ENCODE measurements at places on chromosomes 7 and 10.
A peak's percentile ranks its signal among the peaks of the same experiment; 100 is the strongest.

DNA sequence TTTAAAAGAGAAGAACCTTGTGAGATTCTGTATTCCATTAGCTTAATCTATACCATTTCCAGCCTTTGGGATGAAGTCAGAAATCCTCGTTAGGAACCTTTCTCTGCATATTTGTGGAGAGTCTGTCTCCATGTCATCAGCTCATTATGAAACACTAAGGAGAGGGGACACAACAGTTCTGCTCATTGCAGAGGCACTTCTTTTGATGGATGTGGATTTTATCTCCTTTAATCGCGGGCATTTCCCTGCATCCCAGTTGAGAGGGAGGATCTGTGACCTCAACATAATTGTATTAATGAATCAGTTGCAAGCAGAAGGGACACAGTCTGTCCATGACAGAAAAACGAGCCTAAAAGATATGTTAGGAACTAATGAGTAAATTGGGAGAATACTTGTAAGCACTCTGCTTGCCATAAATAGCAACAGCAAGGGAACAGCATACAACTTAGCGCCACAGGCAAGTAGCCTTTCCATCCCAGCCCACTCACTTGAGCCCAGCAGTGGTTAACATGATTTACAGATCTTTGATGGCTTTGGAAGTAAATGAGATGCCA, 37.9 kb downstream of the SORCS1 start:
- DNase-seq, result no peak

DNA sequence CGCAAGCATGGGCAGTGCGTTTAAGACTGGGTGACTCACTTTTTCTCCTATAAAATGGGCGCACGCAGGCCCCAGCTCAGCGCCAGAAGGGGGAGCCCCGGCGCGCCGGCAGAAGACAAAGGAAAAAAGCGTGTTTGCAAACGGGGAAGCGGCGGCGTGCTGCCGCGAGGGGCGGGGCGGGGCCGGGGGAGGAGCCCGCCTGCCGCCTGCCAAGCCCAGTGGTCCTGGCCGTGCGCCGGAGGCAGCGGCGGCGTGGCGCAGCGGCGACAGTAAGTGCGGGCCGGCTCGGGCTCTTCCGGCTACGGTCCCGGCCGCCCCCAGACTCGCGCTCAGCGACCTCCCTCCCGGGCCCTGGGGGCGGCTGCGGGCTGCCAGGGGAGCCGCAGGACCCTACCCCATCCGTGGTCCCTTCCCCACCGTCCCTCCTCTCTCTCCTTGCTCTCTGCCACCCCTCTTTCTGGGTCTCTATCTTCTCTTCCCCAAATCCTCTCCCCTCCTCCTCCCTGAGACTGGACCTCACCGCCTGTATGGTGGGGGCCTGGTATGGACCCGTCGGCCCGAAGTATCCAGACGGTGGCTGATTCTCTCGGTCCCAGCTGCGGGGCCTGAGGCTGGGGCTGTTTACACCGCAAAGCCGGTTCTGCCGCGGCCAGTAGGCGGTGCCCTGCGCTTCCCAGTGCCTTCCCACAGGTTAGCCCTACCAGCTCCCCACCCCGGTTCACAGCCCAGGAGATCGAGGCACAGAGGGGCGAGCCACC, at the start of gene SLC29A3:
SLC29A3 (plus strand) TSS at position 218 of the 758 bp plus-strand sequence; CDS start at position 269, 51 bp downstream.
- DNase-seq, result peak; percentile 82

DNA sequence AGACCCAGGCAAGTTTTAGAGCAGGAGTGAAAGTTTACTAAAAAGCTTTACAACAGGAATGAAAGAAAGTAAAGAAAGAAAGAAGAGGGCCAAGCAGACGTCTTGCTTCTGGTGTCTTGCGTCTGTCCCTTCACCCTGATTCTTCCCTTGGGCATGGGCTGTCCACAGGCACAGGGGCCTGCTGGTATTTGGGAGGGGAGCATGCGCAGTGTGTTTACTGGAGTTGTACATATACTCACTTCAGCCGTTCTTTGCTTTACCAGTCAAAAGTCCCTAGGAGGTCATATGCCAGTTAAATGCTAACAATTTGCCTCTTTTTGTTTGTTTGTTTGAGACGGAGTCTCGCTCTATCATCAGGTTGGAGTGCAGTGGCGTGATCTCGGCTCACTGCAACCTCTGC, 875.9 kb downstream of the REEP3 start:
- DNase-seq, result no peak

- no peak for DNase-seq
Observed at GRCh38 chr7:39480901-39481300, 85.3 kb upstream of the YAE1 start.

- no peak for DNase-seq
Observed at GRCh38 chr7:30162622-30163124, 27.9 kb downstream of the MTURN start.

DNA sequence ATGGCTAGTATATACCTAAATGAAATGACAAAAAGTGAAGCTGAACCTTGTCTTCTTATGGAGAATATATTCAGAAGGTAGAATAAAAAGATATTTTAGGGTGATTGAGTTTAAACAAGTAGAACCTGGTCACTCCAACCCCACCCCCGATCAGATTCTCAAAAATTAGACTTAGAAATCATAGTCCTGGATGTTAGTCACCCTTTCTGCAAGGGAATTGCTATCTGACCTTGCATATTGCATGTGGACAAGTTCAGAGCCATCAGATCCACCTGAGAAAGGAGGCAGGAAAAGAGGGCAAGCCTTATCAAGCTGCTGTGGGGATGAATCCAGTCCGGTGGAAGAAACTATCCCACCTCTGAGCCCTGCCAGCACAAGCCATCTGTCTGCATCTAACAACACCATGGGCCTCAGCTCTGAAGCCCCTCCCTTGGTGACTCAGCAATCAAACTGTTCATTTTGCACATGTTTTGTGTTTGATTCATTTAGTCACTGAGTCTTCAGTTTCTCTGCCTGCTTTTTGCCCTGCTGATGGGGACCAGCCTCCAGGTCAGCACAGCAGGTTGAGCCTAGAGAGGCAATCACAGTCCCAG, 727.3 kb downstream of the AUTS2 start:
- no peak for DNase-seq

- no peak for DNase-seq
Observed at GRCh38 chr7:3217166-3217565, 83.9 kb upstream of the SDK1 start.

DNA sequence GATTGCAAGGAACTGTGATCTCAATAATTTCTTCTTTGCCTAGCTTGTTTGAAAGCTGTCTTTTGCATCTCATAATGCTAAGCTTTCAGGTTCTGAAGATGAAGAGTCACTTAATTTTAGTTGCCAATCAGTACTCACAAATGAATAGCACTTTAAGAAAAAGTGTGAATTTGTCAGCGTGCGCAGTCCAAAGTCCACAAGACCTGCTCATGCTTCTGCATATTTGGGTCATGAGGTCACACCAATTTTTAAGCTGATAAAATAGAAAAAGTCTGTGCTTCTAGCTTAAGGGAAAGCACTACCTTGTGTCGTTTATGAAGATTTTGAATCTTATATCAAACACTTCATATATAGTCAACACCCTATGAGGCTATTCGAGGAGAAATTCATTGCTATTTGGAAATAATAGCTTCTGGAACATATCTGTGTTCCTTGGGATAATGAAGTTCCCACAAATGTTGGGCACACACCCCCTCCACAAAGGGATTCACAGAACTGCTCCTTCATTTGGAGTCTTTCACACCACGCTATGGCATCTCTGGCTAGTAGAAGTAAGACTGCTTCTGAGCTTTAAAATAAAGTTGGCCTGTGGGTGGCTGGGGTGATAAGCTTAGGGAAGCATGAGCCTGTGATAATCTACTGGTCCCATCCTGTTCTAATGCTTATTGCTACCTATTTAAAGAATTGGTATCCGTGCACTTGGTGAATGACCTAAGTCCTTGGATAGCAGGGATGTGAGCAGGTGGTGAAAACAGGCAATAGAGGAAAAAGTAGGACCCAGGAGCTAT, 33.3 kb downstream of the A1CF start:
- no peak for DNase-seq

GRCh38 chr10:85148693-85149640, 820.6 kb downstream of the CCSER2 start:
- no peak for DNase-seq

DNA sequence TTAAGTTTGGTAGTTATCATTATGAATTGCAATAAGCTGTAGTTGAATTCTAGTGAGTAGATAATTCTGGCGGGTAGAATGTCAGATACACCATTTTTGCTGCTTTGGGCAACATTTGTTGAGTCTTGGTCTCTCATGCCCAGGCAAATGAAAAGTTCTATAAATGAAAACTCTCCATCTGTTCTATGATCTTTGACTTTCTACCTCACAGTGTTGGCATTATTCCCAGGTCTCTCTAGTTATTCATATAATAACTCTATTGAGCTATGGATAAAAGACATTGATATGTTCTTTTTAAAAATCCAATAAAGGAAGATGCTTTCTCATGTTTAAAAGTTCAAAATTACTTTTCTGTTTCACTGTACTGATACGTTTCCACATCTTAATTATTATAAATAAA, 415.3 kb upstream of the SEMA3D start:
- no peak for DNase-seq

GRCh38 chr10:116798859-116799258, 50.4 kb upstream of the ENO4 start:
- DNase-seq, result no peak

- DNase-seq, result peak; percentile 51
Observed at GRCh38 chr10:19944911-19945663, 128.9 kb downstream of the PLXDC2 start.

DNA sequence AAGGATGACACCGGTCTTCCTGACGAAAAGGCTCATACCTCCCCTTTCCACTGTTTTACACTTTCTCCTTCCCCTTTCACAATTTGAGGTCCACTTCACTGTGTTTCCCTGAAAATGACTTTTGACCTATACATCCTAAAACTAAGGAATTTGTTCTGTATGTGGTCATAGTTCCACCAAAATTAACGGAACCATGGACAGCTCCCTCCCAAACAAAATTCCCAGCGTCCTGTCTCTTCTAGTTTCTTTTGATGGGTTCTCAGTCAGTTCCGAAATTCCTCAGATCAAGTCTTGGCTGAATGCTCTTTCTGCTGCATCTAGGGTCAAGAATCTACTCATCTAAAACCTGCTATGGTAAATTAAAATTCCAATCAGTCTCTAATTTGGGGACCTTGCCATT, 1191.9 kb downstream of the CNTNAP2 start:
- no peak for DNase-seq

DNA sequence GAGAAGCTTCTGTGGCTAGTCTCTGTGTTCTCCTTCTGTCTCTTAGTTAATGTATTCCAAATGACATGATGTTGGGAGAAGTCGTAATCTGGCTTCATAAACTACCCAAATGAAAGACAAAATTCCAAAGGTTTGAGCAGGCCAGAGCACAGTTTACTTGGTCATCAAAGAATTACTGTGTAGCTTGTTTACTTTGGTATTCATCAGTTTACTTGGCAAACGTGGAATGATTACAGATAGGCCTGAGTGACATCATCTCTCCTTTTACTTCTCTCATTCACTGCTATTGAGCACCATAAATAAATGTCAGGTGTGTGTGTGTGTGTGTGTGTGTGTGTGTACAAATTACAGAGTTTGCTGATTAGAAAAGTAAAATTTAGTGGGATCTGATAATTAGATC, 327.3 kb downstream of the PHTF2 start:
- DNase-seq, result no peak

- no peak for DNase-seq
Observed at GRCh38 chr7:86598311-86598710, 45.4 kb upstream of the GRM3 start.

DNA sequence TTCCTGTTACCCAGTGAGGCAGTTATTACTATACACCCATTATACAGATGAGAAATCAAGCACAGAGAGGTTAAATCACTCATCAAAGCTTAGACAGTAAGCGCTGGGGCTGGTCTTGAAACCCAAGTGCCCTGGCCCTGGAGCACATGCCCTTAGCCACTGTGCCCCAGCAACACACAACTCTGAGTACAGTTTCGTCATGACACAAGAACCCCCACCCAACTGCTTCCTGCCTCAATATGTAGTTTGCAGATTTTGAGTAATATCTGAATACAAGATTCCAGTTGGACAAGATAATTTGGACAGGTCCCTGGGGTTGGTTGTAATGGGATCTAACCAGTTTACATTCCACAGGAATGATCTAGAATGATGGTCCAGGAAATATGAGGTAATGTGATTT, 62.8 kb downstream of the SH3PXD2A start:
- no peak for DNase-seq

DNA sequence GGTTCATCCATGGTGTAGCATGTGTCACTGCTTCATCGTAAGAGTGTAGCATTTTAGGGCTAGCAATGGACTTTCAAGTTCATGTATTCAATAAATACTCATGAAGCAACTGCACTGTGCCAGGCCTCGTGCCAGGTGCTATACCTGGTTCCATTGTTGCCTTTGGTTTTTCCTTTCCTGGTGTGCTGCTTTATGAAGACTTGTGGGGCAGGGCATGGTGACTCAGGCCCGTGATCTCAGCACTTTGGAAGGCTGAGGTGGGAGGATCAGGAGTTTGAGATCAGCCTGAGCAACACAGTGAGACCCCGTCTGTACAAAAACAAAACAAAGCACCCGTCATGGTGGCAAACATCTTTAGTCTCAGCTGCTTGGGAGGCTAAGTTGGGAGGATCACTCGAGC, 2.2 kb upstream of the CPA4 start:
- no peak for DNase-seq

DNA sequence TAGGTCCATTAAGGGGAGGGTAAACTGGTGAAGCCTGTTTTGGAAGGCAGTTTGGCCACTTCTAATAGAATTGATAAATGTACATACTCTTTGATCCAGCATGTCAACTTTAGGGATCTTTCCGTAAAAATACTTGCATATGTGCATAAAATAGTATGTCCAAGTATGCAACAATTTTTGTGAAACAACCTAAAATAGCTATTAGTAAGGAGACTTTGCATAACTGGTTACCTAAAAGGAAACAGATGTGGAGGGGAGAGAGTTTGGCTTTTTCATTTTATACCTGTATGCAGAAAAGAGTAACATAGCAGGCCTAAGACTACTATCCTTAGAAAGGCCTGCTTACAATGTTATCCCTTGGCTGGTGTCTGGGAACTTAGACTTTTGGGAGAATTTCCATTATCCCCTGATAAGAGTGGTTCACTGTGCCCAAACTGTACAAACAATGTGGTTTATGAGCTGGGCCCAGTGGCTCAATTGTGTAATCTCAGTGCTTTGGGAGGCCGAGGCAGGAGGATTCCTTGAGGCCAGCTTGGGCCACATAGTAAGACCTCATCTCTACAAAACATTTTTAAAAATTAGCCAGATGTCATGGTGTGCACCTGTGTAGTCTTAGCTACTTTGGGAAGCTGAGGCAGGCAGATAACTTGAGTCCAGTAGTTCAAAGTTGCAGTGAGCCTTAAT, 21.3 kb downstream of the PTPN12 start:
- DNase-seq, result no peak

DNA sequence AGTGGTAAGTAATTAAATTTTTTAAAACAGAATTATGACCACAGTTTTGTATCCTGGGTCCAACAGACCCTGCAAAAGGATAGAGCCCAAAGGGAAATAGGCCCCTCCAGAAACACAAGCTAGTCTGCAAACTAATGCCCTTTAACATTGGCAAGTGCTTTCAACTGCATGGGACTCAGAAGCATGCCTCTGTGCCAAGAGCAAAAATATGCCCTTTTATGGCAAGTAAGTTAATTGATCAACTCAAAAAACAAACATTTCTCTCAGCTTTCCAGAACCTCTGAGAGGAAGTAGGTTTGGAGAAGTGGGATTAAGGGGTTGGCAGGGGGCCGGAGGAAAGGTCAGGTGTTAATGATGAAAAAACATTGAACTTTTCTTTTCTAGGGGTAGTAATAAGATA, 186.6 kb upstream of the PRSS1 start:
- no peak for DNase-seq
